NB4 (cell line): ENCODE measurements at places on chromosomes 1 and 21.

DNA sequence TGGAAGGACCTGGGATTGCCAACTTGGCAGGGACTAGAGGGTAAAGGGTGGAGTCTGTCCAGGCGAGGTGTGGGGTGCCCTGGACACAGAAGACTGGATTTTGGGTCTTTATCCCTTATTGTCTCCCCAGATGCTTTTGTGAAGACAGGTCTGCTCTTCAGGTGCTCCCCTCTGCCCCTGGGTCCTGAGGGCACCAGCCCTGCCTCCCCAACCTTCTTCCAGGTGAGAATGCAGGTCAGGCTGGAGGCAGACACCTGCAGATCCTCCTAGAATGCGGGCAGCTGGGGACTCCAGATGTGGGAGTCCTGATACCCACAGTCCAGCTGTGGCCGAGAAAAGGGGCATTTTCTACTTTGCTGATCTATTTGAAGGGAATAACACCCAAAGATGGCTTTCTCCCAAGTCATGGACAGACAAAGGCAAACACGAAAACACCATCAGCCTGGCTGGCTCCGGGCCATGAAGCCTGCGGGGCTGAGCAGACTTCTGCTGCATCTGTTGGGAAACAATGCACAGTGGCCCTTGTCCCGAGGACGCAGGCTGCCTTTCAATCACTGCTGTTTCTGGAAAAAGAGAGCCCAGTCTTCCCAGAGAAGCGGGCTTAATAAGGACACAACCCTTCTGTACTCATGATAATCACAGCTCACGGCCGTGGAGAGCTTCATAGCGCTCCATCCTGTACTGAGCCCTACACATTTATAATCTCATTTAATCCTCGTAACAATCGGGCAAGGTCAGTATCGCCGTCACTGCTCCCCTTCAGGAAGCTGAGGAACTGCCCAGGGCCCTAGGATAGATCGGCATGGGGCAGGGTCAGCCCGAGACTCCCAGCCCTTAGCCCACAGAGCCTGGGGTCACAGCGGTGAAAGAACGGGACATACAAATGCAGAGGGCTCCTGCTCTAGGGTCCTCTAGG, 62.0 kb upstream of the ABCG1 start:
- DNase-seq, result no peak

DNA sequence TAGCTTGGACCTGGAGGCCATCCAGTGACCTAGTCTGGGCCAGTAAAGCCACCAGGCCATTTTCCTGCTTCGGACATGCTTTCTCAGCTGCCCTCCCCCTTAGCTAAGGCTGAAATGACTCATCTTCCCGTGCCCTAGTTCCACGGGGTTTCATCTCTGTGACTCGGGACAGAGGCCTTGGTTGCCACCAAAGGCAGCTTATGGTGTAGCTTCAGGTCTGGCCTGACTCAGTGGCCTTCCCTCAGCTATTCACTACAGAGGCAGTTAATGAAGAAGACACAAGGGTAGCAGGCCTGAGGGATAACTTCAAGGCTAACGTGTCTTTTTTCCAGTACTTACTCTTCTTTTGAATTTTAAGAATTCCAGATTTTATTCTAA, 82.4 kb downstream of the PBX1 start:
- no peak for DNase-seq

DNA sequence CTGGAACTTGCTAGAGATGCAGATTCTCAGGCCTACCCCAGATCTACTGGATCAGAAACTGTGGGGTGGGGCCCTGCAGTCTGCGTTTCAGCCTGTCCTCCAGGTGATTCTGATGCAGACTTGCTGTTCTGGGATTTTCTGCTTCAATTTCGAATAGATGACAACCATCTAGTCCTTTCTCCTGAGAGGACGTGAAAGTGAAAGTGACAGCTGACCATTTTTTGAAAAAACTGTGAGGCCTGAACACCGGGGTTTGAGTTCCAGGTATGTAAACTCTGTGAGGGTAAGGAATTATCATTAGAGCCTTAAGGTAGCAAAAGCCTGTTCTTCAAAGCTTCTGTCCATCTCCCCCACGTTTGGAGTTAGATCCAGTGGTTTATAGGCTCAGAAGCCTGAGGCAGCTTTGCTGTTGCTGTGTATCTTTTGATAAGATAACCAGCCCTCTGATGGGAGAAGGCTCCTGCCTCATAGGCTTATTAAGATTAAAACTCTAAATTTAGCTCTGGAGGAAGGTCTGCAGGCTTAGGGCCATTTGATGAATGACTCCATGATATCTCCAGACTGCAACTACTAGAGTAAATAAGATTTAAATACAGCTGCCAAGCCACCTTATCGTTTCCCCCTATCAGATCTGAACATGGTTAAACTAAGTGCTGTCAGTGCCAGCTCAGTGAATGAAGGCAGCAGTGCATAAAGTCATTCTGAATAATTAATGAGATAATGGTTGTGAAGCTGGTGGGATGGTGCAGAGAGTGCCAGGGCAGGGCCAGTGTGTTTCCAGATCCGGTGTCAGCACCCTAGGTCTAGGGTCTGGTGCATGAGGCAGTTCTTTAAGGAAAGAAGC, 335.2 kb downstream of the HHAT start:
- DNase-seq, result no peak

- DNase-seq, result no peak
These were observed 366.9 kb downstream of the TGFB2 start for GRCh38 chr1:218711884-218712674.

DNA sequence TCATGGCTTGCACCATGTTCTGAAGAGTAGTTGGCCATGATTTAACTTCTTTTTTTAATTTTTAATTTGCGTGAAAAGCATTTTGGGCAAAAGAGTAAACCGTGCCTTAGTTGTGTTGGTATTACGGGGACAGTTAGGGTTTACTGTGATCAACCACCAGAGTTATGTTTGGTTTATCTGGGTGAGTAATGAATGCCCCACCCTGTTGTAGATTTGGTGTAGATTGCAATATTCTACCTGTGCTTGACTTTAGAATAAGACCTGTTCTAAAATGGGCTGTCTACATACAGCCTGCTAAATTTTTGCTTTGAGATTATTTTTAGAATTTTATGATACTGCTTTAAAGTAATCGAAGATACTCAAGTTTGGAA, 1.4 kb downstream of the USP25 start:
- DNase-seq, result peak; percentile 26

DNA sequence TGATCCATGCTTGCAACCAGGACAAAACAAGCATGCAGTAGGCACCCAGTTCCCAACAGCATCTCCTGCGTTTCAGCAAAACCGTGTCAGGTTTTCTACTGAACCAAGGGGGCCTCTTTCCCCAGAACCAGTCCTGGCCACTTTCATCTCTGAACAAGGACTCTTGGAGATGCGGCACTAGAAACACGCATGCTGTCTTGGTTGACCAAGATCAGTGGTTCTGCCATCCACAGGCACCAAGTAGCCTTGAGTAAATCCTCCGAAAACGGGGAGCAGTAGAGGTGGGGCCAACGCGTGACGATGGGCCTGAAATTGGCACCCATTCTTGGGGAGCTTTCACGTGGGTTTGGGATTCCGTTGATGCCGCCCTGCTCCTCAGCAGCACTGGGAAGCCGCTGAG, 62.5 kb upstream of the AJAP1 start:
- DNase-seq, result no peak

- DNase-seq, result no peak
These were observed 32.6 kb downstream of the HSD3B2 start for GRCh38 chr1:119447344-119448126.

GRCh38 chr1:232193451-232193783, 436.5 kb downstream of the SIPA1L2 start:
- no peak for DNase-seq

DNA sequence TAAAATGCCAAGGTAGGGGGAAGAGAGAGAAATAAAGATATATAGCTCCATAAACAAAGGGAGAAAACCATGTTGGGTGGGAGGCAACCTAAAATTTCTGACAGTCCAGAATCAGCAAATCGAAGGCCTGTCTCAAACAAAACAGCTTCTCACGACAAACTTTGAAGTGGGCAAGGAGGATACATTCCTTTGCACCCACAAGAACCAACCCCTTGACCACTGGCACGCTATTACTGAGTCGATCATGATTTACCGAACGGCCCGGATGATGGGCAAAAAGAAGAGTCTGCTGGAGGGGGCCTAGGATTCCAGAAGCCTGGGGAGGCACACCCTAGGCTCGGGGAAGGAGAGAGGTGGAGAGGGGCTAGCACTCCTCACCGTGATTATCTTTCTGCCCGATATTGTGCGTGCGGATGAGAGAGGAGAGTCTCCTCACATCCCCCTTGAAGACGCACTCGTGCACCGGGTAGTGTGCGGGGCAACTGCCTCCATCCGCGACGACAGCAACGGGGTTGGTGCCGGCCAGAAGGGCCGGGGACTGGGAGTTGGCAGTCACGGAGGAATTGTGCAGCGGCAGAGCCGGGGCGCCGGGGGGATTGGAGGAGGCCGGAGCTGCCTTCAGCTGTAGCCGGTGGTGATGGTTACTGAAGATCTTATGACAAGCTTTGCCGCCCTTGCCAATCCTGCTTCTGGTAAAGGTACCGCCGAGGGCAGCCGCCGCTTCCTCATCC, 756 bp downstream of the ANKRD13C start:
- DNase-seq, result peak; percentile 58

GRCh38 chr1:217482356-217483102, 148.4 kb downstream of the GPATCH2 start:
- DNase-seq, result peak; percentile 76

DNA sequence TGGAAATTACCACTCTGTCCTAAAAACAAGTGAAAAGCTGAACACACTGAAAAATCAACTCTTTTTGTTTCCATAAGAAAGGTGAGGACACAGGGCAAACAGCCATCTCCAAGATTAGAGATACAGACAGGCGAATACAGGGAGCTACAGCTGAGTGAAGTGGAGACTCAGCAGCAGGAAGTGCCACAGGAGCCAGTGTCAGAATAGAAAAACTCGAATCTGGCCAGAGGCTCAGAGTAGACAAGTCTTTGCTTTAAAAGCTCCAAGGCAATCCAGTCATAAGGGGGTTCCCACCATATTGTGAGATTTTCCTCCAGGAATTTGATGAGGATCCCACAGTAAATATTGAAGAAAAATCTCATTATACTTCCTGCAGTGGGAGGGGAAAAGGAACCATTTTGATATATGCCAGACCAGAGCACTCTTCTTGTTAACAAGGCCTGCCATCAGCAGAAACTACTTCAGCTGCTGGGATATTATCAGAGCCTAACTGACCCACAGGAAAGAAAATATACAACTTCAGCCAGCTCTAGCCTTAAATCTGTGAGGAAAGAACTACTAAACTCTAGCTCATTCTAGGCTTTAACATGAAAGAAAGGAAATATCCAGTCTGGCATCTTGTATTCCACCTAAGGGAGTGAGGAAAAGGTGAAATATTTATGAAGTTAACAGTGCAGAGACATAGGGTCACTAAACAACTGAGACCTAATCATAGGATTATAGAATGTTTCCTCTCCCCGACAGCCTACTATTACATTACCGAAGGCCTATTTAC, 256.2 kb upstream of the OLFM3 start:
- DNase-seq, result no peak

GRCh38 chr1:193222056-193222615, 35.7 kb upstream of the B3GALT2 start:
- no peak for DNase-seq

- no peak for DNase-seq
These were observed 77.0 kb upstream of the TLR5 start for GRCh38 chr1:223219846-223220610.

DNA sequence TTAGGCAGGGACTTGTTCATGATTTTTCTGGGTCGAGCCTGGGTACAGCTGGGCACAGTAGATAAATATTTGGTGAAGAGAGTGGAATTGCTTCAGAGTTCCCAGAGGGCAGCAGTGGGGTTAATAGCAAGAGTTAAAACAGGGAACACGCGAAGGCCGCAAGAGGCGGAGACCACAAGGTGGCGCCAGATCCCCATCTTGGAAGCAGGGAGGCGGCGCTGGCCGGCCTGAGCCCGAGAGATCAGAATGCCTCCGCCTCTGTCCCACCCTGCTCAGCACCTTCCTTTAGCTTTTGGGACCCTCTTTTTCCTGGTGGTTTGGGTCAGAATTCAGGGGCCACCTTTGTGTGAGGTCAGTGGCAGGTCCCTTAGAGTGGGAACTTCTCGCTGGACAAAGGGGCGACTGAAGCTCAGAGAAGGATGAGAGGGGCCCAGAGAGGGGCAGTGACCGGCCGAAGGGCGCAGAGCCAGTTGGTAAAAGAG, 6.5 kb upstream of the PADI2 start:
- DNase-seq, result peak; percentile 82

DNA sequence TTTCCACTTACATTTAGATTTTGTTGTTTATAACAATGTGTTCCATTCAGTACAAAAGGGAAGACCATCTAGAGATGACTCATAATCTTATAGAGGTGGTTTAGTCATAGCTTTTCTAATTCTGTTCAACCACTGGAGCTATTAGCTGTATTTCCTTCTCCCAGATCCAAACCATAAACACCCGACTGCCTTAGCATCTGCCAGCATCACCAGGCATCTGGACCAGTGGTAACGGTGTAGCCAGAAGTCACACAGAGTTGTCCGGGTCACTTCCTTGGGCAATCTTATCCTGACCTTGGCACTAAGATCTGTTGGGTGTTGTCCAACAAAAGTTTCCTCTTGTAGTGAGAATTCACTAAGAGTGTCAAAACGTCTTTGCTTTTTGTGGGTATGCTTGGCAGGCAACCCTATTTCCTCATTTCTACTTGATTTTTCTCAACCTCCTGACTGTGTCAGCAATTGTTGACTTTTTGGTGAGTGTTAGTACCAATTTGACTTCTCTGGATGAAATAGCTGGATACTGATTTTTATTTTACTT, 372.1 kb upstream of the B3GALT2 start:
- no peak for DNase-seq

GRCh38 chr1:7104339-7104738, 319.1 kb downstream of the CAMTA1 start:
- no peak for DNase-seq

GRCh38 chr1:157106813-157107189, 7.2 kb upstream of the ETV3L start:
- no peak for DNase-seq

DNA sequence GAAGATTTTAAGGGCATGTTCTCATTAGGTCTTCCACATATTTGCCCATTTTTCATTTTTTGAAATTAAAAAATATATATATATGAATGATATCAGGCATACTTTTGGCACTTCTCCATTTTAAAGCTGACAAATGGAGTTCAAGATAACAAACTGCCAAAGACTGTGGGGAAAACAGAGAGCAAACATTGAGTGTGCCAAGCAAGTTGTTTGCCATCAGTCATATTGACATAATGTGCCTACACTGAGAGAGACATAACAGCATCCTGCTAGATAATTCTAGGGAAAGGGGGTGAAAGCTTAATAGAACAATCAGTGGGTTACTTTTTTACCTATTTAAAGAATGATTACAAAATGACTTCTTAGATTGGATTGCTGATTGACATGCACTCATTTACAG, 529.4 kb upstream of the CXADR start:
- no peak for DNase-seq

- DNase-seq, result no peak
These were observed 37.6 kb downstream of the KIAA1614 start for GRCh38 chr1:180950321-180950720.

DNA sequence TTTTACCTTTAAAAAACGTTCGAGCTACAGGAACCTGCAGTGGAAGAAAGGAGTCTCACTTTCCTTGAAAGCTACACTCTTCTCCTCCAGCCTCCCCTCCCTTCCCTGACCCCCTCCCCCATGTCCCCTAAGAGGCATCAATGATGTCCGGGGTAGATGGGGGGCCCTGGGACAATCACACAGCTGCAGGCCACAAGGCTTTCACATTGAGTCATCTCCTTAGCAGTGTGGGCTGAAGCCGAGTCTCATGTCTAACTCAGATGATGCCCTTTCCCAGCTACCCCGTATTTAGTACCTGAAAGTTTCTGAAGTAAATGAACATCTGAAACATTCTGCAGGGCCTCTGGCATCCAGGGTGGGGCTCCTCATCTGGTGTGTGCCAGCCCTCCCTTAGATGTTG, 6.3 kb upstream of the GPR25 start:
- DNase-seq, result no peak
